Activated naive CD4-positive, alpha-beta T cell treated with anti-CD3 and anti-CD28 coated beads, Interleukin-2, amount 10 ng/mL, durations not matched to agents 7 days and 5 days (primary cell): ENCODE measurements at places on chromosomes 13 and 19.

DNA sequence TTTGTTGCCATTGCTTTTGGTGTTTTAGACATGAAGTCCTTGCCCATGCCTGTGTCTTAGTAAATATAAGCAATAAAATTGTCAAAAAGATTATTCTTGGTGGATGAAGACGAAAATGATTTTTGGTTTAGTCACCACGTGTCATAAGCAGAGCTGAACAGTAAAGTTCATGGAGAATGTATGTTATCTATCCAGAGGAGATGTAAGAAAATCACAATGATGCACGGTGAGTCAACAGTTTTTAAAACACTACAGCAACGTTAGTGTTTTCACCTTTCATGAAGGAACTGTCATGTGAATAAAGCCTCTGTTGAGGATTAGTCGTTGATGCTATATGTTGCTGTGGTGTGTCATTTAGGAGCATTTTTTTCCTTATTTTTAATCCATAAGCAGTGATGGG, 137.6 kb downstream of the GPC6 start:
- DNase-seq, result no peak

DNA sequence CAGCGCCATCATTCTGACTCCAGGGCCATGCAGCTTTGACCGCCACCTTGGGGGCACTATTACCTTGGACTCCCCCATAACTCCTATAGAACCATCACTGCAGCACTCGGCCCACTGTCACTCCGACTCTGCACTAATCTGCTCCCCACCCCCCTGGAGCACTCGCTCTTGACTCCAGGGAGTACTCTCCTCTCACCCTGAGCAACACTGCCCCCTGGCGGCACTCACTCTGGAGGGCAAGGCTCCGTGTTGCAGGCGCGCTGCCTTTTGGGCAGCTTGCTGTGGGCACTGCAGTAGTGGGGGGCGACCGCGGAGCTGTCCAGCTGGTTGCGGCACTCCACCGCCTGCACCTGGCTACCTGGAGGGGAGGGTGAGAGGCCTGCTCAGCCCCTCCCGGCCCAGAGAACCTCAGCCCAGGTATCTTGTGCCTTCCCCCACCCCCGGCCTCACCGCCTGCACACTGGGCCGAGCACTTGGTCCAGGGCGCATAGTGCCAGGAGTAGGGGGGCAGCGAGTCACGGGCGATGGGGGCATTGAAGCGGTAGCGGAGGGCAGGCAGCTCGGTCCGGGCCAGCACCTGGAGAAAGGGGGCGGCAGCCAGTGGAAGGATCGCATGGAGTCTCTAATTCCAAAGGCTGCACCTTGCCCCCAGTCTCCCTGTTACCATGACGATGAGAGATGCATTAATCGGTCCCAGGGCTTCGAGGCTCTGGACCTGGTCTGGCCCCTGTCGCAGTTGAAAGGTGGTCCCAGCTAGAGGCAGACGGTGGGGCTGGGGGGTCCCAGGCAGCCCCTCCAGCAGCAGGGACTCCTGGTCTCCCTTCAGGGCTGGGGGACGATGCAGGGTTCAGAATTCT, 8.9 kb upstream of the MYO1F start:
- DNase-seq, result peak; percentile 74

GRCh38 chr13:112066624-112067004, 335 bp upstream of the SOX1 start:
- DNase-seq, result peak; percentile 45

GRCh38 chr19:47414469-47414868, 4.9 kb downstream of the MEIS3 start:
- DNase-seq, result no peak

- no peak for DNase-seq
These were observed 1623.4 kb upstream of the PRR20A start for GRCh38 chr13:55517312-55517711.

DNA sequence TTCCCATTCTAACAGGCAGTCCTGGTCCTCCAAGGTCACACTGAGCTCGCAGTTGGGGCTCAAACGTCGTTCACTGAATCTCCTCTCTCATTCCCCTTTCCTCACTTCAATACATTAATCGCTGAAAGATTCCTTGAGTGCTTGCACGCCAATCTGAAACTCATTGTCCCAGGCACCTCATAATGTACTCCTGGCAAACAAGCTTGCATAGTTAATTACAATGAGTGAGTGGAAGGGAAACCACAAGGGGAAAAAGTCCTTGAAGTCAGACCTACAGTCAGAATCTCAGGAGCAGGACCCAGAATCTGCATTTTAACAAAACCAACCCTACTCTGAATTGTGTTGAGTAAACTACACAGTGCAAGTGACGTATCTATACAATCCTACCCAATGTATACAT, 86.9 kb downstream of the CRYL1 start:
- no peak for DNase-seq

GRCh38 chr13:48626726-48627451, 26.8 kb upstream of the CYSLTR2 start:
- DNase-seq, result no peak

GRCh38 chr19:50772476-50772875, 2.2 kb downstream of the GPR32 start:
- no peak for DNase-seq

- DNase-seq, result no peak
These were observed 85.1 kb upstream of the ABCC4 start for GRCh38 chr13:95386370-95386769.

DNA sequence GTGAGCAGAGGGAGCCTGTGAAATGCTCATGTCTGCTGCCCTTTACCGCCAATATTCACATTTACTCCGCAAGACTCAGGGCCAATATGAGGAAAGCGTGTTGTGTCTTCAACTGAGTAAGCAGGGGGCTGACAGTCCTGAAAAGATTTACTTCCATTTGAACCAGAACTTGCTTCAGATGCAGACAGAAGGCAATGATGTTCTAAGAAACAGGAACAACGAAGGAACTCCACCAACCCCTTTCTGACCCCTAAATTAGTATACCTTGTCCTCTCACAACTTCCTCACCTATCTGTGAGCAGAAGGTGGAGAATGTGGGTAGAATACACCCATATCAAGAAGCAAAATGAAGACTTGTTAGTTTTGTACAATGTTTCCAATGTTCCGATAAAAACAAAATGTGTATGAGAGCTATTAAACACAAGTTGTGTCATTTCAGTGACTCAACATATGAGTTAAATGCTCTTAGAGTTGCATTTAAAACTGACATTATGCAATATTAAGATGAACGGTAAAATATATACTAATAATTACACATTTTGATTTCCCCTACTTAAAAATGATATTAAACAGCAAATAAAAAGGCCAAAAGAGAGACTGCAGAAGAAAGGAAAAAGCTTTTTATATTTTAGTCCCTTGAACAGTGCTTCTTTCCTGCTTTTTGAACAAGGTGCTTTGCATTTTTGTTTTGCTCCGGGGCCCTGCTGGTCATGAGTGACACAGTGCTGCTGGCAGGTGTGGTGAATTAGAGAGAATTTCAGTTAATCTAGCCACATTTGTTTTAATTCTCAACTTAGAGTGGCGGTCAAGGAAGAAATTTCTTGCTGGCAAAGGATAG, 16.0 kb downstream of the TMEM272 start:
- no peak for DNase-seq

- DNase-seq, result no peak
These were observed 4.6 kb downstream of the PIK3R2 start for GRCh38 chr19:18157465-18158063.

DNA sequence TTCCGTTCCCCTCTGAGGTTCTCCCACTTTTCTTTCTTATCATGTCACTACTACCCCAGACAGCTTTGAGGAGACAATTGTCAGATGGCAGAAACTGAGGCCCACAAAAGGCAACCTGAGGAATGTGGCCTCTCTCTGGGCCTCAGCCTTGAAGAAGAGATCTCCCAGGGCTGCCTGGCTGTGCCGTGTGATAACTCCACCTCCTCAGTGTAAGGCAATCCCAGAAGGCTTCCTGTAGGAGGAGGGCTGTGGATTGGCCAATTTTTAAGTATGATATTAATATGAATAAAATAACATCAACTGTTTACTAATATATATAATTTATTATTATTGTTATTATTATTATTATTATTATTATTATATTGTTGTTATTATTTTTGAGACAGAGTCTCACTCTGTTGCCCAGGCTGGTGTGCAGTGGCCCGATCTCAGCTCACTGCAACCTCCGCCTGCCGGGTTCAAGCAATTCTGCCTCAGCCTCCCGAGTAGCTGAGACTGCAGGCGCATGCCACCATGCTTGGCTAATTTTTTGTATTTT, 4.5 kb upstream of the DUS3L start:
- DNase-seq, result no peak

DNA sequence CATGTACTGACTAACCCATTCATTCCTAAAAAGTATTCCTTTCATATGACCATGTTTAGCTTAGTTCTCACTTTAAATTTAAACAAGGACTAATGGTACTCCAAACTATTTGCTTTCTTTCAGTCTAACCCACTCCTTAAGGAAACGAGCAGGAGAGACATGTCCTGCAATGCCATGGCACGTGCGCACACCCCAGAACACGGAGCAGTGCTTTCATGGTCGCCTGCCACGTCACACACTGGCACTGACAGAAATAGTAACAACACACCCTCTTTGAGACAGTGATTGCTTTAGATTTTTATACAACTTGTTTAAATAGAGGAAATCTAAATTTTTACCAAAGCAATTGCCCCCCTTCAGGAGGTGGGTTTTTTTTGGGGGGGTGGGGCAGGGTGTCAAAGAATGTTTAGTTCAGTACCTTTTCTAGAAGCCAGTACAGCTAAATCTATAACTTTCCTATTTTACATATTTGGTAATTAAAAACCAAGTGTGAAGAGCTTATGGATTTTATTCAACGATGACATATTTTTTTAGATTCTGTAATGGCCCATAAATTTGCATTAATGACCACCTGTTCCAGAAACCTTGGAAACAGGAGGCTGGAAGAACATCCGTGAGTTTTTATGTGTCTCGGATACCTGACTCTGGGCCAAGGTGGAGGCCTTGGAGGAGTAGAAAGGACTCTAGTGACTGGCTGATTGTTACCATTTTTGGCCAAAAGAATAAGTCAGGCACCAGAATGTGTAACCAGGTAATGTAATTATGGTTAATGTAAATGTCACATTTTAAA, 247.1 kb downstream of the DCT start:
- no peak for DNase-seq

GRCh38 chr13:47661076-47661475, 340.0 kb downstream of the SUCLA2 start:
- no peak for DNase-seq

DNA sequence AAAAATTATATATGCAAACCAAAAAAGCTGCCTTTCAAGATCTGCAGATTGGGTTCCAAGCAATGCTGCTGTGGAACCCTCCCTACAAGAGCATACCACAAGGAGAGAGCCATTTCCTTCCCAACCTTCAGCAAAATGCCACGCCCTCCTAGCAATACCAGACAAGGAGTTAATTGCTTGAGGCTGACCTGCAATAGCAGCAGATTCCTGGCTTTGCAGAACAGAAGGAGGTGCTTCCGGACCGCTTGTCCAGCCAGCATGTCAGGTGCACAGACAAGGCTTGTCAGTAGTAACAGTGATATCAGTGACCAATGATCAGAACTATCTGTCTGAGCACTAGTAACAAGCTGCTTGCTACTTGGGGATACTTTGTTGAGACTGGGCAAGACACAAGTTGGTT, 301.6 kb downstream of the FGF14 start:
- no peak for DNase-seq

DNA sequence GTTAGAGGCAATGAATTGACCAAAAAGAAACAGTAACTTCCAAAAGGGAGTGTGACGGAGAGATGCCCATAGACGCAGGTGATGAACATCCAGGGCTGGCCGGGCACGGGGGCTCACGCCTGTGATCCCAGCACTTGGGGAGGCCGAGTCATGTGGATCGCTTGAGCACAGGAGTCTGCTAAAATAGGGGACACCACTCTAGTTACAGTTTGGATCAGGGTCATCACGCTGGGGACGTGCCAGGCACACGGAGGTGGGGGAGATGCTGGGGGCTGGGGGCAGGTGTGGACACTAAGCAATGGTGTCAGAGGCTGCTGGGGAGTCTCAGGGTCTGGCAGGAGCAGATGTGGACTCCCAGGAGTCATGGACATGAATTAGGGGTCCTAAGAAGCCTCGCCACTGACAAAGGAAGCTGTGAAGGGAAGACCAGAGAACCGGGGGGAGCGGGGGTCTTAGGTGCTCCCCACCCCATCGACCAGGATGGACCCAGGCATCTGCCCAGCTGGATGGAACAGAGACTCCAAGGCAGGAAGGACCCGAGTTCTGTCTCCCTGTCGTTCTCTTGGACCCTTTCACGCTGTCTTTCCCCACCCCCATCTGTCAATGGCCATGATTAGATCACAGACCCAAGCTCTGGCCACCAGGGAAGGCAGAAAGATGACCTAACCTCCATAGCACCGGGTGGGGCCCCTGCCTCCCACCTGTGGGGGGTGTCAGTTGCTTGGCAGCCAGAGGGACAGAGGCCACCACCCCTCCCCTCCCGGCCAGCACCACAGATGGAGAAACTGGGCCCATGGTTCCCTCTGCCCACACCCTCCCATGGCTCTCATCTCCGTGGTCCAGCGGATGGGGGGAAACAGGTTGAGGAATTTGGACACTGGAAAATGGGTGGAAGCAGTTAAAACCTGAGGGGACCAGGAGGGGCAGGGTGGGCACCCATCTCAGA, 19.6 kb downstream of the CCDC8 start:
- peak; percentile 18 for DNase-seq

DNA sequence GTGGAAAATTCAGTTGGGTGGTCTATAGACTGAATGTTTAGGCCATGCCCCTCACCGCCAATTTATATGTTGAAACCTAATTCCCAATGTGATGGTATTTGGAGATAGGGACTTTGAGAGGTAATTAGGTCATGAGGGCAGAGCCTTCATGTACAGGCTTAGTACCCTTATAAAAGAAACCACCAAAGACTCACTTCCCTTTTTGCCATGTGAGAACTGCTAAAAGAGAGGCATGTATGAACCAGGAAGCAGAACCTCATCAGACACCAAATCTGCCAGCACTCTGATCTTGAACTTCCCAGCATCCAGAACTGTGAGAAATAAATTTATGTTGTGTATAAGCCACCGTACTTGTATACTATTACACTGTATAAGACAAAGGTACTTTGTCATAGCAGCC, 40.6 kb downstream of the UQCRFS1 start:
- no peak for DNase-seq

DNA sequence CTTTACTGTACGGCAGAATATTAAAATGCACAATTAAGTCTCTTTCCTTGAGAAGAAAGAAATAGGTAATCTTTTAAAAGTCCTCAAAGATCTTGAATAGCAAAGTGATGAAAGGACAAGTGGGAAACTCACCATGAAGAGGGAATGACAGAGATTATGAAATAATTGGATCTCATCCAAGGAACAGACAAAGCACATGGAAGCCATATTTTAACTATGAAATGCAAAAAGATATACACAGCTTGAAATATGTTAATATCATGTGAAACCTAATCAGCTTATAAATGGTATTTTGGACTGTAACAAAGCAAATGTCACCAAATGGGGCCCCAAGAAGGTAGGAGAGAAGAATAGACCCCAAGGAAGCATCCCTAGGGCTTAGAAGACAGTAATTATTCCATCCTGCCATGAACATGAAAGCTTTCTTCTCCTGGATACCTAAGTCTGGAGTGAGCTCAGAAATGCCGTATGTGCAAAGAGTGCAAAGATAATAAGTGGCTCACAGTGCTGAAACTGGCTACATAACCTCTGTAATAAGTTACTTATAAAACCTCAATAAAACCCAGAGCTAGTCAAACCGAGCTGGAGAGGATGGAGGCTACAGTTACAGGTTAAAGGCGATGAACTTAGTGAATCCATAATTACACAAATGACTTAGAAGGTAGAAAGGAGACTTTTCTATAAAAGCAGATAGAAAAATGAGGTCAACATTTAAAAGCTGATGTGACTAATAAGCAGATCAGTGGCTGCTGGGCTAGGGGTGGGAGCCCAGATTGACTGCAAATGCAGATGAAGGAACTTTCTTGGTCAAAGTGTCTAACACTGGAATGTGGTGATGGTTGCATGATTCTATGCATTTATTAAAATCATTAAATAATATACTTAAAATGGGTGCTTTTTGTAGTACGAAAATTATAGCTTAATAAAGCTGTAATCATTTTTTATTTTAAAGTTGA, 34.4 kb downstream of the DCLK1 start:
- DNase-seq, result no peak
